Activated CD4-positive, alpha-beta T cell treated with anti-CD3 and anti-CD28 coated beads, Interleukin-2, Interleukin-4, amounts not matched to agents 100 ng/mL and 50 ng/mL, durations not matched to agents 16 hours and 8 hours (primary cell): ENCODE measurements at places on chromosomes 3 and 15.

- no peak for DNase-seq
Observed at GRCh38 chr15:68241088-68241935, 11.8 kb upstream of the CLN6 start.

DNA sequence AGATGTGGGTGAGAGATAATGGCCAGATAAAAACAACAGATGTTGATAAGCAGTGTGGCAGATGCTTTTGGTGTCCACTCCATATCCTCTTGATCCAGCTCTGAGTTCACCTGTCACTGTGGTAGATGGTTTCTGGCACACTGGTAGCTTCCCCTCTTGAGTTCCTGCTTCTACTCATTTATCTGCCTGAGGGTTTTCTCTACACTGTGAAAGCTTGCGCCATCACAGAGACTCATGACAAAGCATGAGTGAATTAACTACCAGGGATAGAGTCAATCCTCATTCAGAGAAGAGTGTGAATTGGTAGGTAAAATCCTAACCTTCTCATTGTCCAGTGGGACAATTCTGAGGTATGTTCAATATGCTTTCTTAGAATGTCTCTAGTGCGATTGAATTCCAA, 50.0 kb upstream of the ARHGEF26 start:
- DNase-seq: no peak

- DNase-seq: no peak
Observed at GRCh38 chr15:91231703-91232102, 131.6 kb downstream of the SV2B start.

GRCh38 chr3:144242747-144243146, 271.1 kb downstream of the DIPK2A start:
- no peak for DNase-seq
